RWPE2 (cell line): ENCODE measurements at places on chromosomes 3 and 15.

- no peak overlapping the region for H3K4me3 ChIP-seq
These were observed 366.4 kb upstream of the RASGRP1 start for GRCh38 chr15:38930851-38931572.

GRCh38 chr3:61562042-61562720, 810 bp downstream of the PTPRG start:
- H3K4me3 ChIP-seq, result peak overlapping the region; percentile 55
- H3K36me3 ChIP-seq, result no peaks in the 10 kb centered on the region
- no peak for DNase-seq
- no peaks in the 10 kb centered on the region for H3K4me1 ChIP-seq
- peak overlapping the region; percentile 61 for H3K27ac ChIP-seq

GRCh38 chr3:49007771-49008528, 759 bp downstream of the WDR6 start:
- peak overlapping the region; percentile 80 for H3K27ac ChIP-seq
- peak; percentile 94 for DNase-seq
- no peaks in the 10 kb centered on the region for H3K4me1 ChIP-seq
- H3K36me3 ChIP-seq, result peaks cover 26% of the 10 kb centered on the region

DNA sequence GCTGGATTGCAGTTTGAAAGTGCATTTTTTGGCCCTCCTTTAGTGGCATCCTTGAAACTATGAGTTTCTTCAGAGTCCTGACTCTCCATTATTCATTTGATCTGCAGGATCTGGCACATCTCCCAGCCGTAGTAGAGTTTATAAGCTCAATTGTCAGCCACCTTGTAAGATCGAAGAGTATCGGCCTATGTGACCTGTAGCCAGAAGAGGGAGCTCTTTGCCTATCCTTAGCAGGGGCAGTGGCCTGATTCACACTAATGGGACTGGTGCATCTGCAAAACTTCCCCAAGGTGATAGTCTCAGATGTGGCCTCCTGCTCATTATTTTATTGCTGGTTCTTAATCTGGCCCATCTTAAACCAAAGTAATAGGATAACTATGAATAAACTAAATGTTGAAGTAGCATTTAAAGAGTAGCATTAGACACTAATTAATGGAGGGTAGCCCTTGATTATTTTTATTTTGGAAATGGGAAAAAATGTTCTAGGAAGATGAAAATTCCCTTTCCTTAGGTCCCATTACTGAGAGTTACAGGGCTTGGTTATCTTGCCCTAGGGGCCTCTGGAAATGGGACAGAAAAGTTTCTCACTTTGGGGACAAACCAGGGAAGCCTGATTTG, 21.2 kb downstream of the GCSAM start:
- no peaks in the 10 kb centered on the region for H3K4me1 ChIP-seq
- H3K27ac ChIP-seq, result no peak overlapping the region
- no peaks in the 10 kb centered on the region for H3K27me3 ChIP-seq

GRCh38 chr3:160665231-160665630, 11.7 kb upstream of the ARL14 start:
- peaks cover 25% of the 10 kb centered on the region for H3K4me1 ChIP-seq
- H3K27ac ChIP-seq, result no peak overlapping the region
- no peaks in the 10 kb centered on the region for H3K27me3 ChIP-seq
- H3K4me3 ChIP-seq, result no peak overlapping the region
- H3K36me3 ChIP-seq, result no peaks in the 10 kb centered on the region
- DNase-seq, result no peak

DNA sequence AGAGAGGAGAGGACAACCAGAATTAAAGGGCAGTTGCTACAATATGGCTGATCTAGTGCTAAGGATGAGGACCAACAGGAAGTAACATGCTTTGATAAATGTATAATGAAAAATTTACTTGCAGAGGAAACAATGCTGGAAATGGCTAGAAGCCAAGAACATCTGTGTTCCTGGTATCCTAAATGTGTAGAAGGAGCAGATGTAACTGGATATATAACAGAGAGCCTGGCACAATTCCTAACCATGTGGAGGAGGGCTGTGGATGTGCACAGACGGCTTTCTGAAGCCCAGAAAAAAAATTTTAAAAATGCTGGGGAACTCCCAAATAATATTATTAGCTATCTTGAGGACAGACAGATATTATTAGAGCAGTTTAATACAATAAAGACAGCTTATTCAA, 159.4 kb upstream of the GBE1 start:
- no peak for DNase-seq
- H3K27me3 ChIP-seq, result no peaks in the 10 kb centered on the region
- H3K4me1 ChIP-seq, result no peaks in the 10 kb centered on the region
- H3K4me3 ChIP-seq, result no peak overlapping the region

DNA sequence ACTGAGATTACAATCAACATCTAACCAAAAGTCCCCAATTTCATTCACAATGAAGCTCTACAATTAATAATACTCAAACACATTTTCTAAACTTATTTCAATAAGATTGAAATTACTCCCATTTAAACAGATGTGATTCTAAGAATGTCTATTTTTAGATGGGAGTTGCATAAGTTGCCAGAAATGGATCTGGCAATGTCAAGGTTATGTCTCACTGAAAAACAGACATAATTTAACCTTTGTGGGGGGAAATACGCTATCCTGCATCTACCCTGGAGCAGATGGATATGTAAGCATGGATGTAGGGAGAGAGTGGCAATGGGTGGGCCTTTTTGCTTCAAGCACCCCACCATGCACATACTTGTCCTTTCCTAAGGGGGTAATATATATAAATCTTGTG, 6.7 kb upstream of the EIF1B start:
- no peak overlapping the region for H3K27ac ChIP-seq
- no peaks in the 10 kb centered on the region for H3K4me1 ChIP-seq
- no peak for DNase-seq
- H3K4me3 ChIP-seq, result no peak overlapping the region
- H3K36me3 ChIP-seq, result no peaks in the 10 kb centered on the region

DNA sequence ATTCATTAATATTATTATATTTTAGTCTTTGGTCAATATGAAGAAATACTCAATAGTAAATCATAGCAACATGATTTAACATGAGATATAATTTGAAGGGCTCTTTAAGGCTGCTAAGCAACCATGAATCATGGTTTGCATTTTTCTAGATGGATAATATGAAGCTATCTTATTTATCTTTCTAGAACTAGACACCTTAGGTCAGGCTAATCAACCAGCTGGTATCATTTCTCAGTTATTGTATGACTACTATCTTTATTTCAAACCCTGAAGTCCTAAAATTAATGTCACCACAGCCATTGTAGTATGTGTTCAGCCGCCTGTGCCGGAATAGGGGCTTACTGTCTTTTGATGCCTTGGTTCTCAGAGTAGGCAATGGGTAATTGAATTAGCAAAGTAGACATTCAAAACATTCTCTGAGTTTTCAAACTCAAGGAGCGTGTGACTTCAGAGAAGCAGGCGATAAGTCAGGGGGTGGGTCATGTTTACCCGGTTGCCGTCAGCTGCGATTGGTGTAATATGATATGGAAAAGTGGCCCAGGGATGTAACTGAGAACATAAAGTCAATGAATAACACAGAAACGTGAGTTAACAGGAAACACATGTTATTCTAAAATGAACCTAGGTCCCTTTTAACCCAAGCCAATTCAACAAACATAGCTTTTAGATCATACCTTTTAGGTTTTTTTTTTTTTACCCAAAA, 93.4 kb upstream of the CTDSPL start:
- no peak overlapping the region for H3K4me3 ChIP-seq
- H3K4me1 ChIP-seq, result no peaks in the 10 kb centered on the region
- no peak overlapping the region for H3K27ac ChIP-seq
- DNase-seq, result no peak

DNA sequence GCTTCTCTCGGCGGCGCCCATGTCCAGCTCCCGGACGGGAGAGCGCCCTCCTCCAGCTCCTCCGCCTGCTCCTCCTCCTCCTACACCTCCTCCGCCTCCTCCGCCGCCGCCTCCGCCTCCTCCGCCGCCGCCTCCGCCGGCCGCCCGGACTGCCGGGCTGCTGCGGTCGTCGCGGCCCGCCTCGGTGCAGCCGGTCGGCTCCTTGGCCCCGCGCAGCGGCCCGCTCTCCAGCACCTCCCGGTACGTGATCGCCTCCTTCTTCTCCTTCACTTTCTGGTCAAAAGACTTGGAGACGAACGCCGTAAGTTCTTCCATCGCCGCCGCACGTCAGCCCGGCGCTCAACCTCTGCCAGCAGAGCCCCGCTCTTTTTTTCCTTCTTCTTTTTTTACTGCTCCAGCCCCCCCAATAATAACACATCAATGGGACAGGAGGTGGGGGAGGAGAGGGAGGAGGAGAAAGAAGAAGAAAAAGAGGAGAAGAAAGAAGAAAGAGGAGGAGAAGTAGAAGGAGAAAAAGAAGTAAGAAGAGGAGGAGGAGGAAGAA, 438 bp downstream of the SHOX2 start:
- peak overlapping the region; percentile 35 for H3K4me3 ChIP-seq
- no peaks in the 10 kb centered on the region for H3K36me3 ChIP-seq
- peaks cover 84% of the 10 kb centered on the region for H3K27me3 ChIP-seq
- no peak for DNase-seq
- peaks cover 3% of the 10 kb centered on the region for H3K4me1 ChIP-seq
